H4 (cell line): ENCODE measurements at places on chromosomes 5 and 9. TPM values are rescaled to one million over a fixed set of nuclear protein-coding genes. Genes with fewer than 3 reads are reported as not detected.

Gene PLAC8L1
- not detected in 2 replicates for total RNA-seq

Gene TAF11L10
- total RNA-seq: not detected in 2 replicates

GRCh38 chr9:18666348-18666747 lies 192.4 kb downstream of the ADAMTSL1 start:
- no peak for DNase-seq

DNA sequence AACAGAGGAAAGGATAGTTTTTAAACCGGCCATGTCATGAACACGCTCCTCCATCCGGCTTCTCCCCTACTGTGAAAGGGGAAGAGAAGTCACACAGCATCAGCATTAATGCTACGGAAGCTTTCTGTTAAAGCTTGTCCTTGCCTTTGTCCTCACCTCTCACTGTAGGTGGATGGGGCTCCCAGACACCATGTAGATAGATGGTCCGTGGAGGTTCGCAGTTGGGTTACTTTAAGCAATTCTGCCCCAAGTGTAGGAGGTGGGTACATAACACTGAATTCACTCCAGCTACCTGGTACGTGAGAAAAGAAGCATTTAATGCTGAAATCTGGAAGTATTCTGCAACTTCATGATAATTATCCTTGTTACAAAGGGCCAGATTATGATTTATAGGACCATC lies 165.8 kb downstream of the BAAT start:
- DNase-seq: no peak

GRCh38 chr9:101388507-101388993 lies 3.7 kb upstream of the BAAT start:
- no peak for DNase-seq
